Nasal cavity respiratory epithelium epithelial cell of viscerocranial mucosa (primary cell): ENCODE measurements at places on chromosomes 2 and 18. TPM values are rescaled to one million over a fixed set of nuclear protein-coding genes. Genes with fewer than 3 reads are reported as not detected.

KIF1A gene
- total RNA-seq, result 0.07 TPM in 1 of 2 replicates, not detected in the other

ST6GAL2 gene
- under 0.01 TPM in 1 of 2 replicates, not detected in the other for total RNA-seq

OTOF gene
- total RNA-seq, result not detected in 2 replicates

KIF5C gene
- under 0.01 TPM in 2 replicates for total RNA-seq

POTEC gene
- not detected in 2 replicates for total RNA-seq

SMYD1 gene
- not detected in 2 replicates for total RNA-seq

NTSR2 gene
- total RNA-seq, result not detected in 2 replicates

TUBB8B gene
- under 0.01 and 0.43 TPM in 2 replicates for total RNA-seq

MARS2 gene
- total RNA-seq, result 15.0 and 18.4 TPM in 2 replicates

PPM1B gene
- total RNA-seq, result 30.6 and 32.8 TPM in 2 replicates

NOP58 gene
- total RNA-seq, result 90.9 and 95.1 TPM in 2 replicates

CXCR4 gene
- total RNA-seq, result not detected in 2 replicates

IRS1 gene
- total RNA-seq, result 18.8 and 34.7 TPM in 2 replicates

TRIM43B gene
- total RNA-seq, result not detected in 2 replicates
